ENCODE measurements at places on chromosomes 2 and 18.

DNA sequence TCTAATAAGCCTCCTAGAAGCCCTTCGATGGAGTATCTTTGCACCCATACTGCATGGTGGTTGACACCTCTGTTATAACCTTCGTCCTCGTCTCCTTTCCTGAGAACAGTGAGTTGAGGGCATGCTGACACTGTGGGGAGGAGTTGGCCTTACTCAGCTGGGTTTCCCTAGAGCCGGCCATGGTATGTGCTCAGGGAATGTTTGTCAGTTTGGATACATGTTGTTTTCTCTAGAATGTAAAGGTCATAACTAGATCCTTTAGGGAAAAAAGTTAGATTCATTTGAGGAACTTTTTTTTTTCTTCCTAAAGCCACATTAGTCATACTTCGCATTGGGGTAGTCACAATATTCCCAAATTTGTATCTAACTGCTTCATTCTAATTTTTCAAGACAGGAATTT lies 106.0 kb upstream of the FOSL2 start:
- no peak for DNase-seq

DNA sequence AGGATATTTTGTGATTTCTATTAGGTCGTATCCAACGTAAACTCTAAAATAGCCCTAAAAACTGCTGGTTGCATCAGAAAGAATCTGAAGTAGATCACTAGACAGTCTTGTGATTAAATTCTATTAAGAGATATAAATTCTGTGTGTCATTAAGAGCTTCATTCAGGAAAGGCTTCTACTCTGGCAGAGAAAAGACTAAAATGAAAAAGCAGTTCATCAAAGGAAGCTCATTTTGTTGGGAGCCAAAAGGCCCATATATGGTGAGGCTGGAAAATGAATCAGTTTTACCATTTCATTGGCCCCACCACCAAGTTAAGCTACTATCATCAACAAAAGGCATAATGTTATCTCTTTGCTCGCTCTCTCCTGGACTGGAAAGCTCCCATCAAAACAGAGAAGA lies 261.1 kb downstream of the SATB2 start:
- DNase-seq, result no peak

GRCh38 chr2:46845542-46846486 lies 69.8 kb downstream of the MCFD2 start:
- DNase-seq, result no peak

DNA sequence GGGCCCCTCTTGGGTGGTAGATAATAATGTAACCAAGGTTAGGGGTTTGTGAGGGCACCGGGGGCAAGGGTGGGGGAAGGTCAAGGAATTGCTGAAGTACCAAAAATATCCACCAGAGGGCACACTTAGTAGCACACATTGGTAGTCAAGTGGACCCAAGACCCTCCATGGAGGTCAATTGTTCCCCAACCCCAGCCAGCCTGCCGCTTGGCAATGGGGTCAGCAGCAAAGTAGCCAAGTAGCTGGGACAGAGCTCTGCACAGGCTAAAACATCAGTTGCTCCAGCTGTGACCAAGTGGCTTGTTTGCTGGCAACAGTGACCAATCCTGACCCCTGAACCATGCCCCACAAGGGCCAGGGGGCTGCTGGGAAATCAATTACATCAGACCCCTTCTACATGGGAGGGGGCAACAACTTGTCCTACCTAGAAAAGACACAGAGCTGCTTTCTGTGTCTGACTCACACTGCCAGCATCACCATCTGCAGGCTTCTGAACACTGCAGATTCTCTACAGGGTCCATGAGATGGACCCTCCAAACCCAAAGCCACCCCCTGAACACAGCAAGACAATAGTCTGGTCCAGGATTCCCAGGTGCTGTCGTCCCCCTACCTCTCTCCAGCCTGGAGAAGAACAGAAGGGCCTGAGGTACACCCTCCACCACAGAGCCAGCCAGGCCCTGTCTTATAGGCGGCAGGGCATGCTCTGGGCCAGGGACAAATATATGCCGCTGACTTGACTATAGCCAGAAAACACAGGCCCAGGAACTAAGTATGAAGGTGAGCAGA lies 76.0 kb downstream of the EMX1 start:
- DNase-seq, result no peak

DNA sequence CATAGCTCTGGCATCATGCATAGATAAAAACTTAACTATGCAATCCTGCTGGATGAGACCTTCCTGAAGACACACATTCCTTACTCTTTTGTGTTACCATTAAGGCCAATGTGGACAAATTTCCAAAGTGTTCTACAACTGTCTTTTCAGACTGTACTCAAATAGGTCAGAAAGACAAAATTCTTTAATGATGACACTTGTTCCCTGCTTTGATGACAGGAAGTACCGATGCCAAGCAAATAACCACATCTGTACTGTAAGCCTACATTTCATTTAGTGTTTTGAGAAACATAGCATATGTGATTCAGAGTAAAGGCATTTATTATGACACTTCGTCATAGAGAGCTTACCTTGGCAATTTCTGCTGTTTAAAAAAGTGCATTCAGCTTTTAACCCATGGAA lies 55.0 kb downstream of the PMAIP1 start:
- DNase-seq, result no peak

DNA sequence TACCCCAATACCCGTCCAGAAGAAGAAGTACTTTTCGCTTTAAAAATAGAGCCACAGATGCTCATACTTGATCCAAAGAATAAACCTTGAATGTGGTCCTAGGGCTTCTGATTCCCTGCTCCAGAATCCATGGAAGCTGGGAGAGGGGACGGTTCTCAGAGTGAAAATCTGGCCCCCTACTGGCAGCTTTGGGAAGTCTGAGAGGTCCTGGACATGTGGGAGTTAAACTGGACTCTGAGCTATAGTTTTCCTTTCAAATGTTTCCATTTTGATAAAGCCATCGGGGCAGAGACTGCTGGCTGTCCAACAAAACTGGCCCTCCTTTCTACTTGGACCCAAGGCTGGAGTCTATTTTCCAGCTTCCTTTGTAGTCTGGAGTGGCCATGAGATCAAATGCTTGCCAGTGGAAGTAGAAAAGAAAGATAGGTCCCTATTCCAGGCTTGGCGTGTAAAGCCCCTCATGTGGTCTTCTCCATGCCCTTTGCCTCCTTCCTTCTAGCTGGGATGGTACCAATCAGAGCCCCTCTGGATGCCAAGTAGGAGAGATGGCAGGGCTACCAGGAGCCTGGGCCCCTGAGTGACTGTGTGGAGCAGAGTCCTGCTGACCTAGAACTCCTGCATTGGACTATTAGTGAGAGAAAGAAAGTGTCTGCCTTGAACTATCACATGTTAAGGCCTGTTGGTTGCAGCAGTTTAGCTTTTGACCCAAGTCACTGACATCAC lies 37.7 kb upstream of the TBC1D8 start:
- DNase-seq, result no peak
